ENCODE measurements at places on chromosomes 11 and 22. TPM values are rescaled to one million over a fixed set of nuclear protein-coding genes. Genes with fewer than 3 reads are reported as not detected.

GRCh38 chr22:40363059-40363458 is 7.3 kb upstream of the SGSM3 start:
- no peak for DNase-seq

DNA sequence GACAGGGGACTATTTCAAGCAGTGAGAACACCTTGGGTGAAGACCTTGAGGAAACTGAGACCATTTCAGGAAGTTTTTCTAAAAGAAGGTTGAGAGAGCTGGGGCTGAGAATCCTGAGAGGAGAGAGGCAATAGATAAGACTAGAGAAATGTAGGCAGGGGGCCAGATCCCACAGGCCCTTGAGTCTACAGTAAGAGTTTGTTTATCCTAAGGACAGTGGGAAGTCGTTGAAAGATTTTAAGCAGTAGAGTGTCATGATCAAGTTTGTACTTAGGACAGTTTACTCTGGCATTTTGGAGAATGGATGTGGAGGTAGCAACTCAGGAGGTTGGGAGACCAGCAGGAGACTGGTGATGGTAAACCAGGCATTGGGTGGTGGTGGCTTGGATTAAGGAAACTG is 17.1 kb downstream of the HSD17B12 start:
- no peak for DNase-seq

- no peak for DNase-seq
These were observed 2.3 kb downstream of the STT3A start for GRCh38 chr11:125594958-125595357.

The GPR83 gene
- total RNA-seq = 0.10 TPM

GRCh38 chr11:36513965-36514364 is 3.9 kb upstream of the TRAF6 start:
- DNase-seq = no peak

DNA sequence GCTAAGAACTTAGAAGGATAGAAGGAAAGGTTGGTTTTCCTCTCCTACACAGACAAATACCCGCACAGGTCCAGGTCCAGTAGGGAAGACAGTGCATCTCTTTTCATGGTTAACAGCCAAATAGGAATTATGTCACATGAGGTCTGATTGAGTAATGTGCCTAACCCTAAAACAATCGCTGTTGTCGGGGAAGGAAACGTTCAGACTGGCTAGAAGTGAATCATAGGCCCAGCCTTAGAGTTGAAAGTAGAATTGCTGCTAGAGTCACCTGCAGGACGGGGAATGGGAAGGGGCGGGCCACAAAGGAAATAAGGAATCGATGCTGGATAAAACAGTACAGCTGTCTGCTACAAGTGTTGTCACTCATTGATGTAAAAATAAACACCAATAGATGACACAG is 12.4 kb upstream of the HTATIP2 start:
- no peak for DNase-seq

DNA sequence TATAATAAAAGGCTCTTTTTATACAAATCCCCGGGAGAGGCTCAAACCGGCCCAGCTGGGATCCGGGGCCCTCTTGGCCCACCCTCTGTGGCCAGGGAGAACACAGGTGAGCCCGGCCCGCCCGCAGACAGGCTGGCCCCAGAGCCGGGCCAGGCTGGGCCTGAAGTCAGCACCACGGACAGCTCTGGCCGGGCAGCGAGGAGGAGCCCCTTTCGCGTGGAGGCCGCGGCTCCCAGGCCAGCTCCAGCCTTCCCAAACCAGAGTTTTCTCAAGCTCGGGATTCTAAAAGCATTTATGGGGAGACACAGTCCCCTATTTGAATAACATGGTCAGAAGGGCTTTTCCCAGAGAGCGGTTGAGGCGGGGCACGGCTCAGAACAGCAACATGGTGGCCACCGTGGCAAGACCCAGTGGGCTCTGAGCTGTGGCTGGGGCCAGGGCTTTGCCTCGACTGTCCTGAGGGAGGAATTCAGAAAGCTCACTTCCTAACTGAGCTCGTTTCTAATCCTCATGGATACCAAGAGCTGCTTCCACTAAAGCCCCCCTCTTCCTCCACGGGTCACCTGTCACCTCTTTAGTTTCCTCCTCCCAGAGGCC is 115.4 kb downstream of the BRD1 start:
- DNase-seq = peak; percentile 66

DNA sequence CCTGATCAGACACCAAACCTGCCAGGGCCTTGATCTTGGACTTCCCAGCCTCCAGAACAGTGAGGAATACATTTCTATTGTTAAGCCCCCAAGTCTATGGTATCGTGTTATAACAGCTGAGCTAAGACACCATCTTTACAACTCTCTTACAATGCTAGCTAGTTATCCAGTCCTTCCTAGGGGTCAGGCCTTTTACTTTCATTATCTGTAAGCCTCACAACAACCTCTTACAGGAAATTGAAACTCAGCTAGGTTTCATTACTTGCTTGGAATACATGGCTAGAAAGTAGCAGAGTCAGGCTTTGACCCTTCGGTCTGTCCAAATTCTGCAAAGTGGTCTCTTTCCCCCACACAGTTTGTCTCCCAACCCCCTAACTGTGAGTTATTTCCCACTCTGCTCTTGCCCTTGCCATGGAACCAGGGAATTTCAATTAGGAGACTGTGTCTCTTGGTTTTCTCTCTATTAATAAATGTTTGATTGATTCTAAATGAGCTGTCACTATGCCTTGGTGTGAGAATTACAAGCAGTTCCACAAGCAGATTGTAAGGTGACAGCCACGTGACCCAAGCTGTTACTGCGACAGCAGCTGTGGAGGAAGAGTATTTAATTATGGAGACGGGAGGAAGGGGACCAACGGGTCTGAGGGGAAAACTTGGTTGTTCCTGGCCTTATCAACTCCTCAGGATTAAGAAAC is 38.4 kb upstream of the CLMP start:
- DNase-seq = no peak
